ENCODE measurements at places on chromosomes 1 and 21.

DNA sequence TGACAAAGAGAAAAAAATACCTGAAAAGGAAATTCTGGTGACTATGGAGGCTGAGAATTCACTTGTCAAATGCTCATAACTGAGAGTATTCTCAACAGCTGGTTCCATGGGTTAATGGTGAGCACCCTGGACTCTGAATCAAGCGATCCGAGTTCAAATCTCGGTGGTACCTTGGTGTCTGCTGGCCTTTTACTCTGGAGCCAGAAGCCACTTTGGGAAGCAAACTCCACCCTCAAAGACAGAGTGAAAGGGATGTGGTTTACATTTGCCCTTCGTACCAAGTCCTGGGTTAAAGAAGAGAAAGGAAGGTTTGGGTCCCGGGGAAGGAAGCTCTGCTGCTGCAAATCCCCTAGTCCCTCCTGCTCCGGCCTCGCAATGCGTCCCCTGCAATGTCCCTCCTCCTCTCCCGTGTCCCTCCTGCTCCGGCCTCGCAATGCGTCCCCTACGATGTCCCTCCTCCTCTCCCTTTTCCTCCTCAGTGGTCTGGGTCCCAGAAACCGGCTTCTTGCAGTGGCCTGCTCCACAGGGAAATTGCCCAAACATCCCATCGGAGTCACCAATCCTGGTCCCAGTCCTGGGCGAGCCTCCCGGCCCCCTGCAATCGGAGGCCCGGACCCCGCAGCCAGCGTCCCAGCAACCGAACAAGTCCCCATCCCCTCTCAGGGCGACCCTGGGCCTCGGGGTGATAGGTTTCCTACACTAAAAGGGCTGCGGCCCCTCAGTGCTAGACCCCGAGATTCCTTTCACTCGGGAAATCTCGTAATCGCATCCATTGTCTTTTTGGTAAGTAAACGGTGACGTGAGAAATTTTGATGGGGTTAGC, 129.4 kb downstream of the PPIAL4G start:
- peak; percentile 21 for DNase-seq

DNA sequence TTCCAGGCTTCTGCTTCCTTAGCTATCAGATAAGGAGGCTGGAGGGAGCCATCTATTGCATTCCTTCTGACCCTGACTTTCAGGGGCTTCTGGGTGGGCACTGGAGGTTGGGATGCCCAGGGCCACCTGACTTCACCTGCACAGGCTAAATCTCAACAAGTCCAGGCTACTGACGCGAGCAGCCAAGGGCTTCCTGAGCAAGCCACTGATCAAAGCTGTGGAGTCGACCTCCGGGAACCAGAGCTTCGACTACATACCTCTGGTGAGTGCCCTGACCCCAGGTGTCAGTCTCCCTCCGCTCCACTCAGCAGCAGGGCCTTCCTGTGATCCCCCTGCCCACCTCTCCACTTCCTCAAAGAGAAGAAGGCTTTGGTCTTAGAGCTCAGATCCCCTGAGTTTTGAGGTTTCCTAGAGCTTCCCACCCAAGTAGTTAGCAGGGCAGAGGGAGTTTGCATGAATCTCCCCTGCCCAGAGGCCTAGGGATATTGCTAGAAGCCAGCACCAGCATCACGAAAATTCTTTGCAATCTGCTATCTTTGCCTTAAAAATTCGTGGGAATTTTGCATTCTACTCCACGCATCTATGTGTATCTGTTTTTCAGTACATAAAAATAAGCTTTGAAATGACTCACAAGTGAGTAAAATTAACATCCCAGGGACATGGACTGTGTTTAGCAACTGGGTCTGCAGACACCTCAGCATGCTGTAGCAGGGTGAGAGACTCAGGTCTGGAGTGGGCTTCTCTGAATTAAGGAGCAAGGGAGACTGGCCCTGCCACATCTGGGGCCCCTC, 61.4 kb downstream of the VWA5B1 start:
- DNase-seq: no peak

GRCh38 chr21:40760821-40761220, 86.1 kb downstream of the DSCAM start:
- DNase-seq: no peak

- no peak for DNase-seq
Measured at GRCh38 chr21:44547656-44548331, 3.5 kb downstream of the KRTAP10-2 start.

DNA sequence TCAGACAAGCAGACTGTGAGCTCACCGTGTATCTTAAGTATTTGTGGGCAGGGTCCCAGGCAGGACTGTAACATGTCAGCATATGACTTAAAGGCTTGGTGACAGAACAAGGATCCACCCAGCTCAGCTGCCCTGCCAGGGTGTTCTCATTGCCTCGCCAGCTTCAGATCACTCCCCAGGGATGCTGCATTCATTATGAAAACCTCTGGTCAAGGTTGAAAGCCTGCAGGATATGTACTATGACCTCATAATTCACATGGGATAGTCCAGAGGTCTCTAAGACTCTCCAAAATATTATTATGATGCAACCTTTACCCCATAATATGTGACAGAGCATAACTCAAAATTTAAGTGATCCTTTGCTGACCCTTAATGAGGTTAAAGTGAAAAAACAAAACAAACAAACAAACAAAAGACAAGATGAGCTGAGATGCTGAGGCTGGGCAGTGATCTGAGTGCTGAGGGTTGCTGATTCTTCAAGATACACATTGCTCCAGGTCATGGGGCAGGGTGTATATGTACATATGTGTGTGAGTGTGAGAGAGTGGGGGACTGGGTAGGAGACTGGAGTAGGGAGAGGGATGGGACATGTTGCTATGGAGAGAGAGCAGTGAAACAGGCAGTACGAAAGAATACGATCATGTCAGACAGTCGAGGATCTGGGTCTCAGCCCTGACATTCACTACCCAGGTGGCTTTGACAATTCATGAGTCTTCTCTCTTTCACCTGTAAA, 98.8 kb upstream of the DUSP10 start:
- DNase-seq: no peak

DNA sequence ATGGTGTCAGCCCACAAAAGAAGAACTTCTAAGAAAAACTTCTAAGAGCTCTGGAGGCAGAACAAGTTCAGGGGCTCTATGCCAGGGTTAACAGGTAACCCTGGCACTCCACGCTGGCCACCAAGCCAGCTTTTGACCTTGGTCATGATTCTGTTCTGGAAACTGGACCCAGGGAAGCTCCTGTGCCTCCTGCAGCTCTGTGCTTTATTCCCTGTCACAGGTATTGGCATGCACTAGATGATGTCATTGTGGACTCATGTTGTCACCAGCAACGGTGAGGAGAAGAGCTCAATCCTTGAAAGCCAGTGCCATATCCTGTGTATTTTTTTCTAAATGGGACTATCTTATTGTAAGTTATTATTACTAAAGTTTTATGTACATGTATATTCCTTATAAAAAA, 56.7 kb upstream of the GCLM start:
- DNase-seq: no peak

DNA sequence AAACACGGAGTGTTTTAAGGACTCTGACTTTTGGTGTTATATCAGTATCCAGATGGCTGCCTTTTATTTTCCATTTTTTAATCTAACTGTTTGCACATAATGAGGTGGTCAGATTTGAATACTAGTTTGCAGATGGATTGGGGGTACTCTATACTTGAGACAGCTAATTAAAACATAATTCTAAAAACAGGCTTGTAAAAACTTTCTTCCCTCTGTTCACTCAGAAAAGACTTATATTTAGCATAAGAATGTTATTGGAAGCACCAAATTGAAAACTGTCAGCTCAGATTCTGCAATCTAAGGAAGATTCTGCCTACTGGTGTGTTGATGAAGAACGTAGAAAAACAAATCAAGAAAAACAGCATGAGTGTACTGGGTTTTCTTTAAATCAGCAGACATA, 44.0 kb upstream of the NRIP1 start:
- DNase-seq: no peak

DNA sequence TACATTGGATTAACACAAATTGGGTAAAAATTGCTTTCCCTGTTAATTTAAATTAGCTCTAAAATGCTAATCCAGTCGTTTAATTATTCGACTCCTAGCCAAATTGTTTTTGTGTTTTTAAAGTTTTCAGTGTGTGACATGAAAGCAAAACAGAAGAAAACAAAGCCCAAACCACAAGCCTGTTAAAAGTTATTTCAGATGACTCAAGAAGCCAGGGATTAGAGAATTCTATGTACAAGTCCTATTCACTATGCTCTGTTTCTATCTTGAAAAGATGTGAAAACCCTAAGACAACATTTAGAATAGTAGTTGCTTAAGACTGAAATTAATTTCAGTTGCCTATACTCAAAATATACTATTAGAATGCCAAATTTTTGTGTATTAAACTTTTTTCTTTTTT, 294.8 kb upstream of the ADAMTS5 start:
- DNase-seq: no peak

DNA sequence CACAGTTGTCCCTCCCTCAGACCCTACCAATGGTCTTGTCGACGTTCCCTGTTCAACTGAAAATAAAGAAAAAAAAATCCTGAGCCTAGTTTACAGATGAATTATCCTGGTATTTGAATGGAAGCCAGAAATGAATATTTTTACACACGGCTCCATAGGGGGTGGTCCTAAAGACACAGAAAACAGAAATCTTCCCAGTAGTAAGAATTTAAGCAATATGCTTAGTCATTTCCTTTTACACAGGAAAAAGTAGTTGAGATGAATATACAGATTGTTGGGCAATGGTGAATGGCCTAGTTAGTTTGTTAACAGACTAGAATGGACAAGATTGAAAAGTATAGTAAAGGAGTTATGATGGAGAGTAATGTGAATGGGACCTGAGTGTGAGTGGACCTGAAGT, 67.4 kb downstream of the RGS18 start:
- DNase-seq: no peak

GRCh38 chr1:116470671-116471070, 97.6 kb downstream of the ATP1A1 start:
- DNase-seq: no peak

DNA sequence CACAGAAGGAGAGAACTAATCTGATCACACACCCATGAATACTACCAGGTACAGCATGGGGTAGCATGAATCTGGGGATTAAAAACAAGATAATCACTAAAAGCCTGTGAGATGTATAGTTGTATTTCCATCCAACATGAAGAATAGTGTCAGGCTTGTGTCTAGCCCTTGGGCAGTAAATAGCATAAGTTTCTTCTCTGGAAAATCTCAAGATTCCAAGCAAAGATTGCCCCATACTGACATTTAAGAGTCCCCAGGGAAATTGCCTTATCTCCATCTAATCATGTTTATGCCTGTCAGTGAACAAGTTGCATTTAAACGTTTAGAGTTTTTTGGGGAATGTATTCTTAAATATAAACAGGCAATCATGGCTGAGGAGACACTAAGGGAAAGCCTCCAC, 109.2 kb upstream of the SERTAD4 start:
- no peak for DNase-seq

GRCh38 chr1:94425821-94426484, 7.8 kb downstream of the ABCD3 start:
- no peak for DNase-seq

GRCh38 chr1:189301235-189301634, 1176.4 kb downstream of the BRINP3 start:
- no peak for DNase-seq

DNA sequence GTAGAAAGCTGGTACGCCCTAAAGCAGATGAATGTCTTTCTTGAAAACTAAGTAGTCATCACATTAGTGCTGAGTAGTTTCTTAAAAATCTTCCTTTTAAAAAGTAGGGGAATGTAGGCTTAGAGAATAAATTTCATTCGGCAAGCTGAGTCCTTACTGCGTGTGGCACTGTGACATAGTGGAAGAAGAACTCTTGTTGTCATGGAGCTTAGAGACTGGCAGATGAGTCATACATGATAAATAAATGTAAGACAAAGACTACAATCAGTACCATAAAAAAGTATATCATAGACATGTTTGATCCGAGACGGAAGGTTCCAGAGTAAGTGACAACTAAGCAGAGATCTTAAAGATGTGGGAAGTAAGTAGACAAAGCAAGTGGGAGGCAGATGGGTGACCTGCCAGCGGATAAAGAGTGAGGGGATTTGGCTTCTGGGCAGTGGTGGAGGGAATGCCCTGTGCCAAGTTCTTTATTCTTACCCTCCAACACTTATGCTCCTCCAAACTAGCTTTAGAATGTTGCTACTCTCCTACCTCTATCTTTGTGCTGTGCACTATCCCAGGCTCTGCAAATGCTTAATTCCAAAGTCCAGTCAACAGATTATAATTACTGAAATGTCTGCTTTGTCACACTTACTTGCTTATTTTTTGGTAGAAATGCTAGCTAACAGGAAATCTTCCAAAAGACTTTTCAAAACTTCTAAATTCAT, 608.5 kb upstream of the USP24 start:
- DNase-seq: no peak

DNA sequence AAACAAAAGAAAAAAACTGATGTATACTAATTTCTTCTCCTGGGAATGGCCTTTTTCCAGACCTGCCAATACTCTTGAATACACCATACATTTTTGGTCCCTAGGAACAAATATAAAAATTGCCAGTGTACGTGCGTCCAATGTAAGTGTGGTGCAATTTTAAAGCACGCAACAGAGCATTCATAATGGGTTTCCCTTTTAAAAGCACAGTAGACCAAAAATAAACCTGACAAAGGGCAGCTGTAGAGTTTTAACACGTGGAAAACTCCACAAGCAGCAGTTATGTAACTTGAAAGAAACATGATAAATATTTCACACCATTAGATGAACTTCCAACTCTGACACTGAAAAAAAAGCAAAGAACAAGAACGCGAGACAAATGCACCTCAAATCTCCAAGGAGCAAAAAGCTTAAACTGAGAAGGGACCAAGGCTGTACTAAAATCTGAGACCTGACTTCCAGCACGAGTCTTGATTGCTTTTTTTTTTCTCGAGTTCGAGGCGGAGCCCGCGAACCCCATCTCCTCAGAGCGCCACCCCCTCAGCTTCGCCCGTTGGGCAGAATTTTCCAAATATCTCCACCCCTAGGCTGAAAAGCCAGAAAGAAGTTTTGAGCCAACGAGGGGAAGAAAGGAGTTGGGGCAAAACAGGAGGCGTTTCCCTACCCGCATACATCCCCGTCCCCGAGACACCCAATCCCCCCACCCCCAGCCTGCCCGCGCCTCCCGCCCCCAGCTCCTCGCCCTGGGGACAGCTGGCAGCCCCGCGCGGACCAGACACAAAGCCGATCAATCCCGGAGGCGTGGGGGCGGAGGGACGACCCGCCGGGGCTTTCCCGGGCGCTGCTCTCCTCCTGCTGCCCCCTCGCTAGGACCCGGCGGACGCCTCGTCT, at the start of gene JAM2:
TSS of gene JAM2 (plus strand) at position 599 of the 891 bp plus-strand sequence. CDS start 564 bp downstream, outside the sequence.
- DNase-seq: no peak

DNA sequence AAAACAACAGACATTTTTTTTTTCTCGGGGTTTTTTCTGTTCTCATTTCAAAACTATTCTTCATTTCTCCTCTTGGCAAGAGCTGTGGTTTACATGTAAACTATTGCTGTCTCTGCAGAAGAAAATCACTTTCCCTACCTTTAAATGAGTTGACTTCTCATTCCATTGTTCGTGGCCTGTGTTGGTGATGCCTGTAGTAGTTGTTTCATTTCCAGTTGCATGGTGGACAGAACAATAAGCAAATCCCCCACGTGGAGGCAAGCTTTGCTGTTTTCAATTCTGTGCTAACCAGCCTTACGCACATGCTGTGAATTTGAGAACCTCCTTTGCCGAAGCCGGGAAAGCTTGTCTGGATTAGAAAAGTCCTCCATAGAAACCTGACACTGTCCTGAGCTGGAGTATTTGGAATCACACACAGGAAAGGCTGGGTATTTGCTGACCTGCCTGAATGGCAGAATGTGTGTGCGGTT, 26.2 kb upstream of the MAP3K7CL start:
- DNase-seq: no peak
